Sciatic nerve (tissue), 2 donors: ENCODE measurements at places on chromosomes 16 and 17.

DNA sequence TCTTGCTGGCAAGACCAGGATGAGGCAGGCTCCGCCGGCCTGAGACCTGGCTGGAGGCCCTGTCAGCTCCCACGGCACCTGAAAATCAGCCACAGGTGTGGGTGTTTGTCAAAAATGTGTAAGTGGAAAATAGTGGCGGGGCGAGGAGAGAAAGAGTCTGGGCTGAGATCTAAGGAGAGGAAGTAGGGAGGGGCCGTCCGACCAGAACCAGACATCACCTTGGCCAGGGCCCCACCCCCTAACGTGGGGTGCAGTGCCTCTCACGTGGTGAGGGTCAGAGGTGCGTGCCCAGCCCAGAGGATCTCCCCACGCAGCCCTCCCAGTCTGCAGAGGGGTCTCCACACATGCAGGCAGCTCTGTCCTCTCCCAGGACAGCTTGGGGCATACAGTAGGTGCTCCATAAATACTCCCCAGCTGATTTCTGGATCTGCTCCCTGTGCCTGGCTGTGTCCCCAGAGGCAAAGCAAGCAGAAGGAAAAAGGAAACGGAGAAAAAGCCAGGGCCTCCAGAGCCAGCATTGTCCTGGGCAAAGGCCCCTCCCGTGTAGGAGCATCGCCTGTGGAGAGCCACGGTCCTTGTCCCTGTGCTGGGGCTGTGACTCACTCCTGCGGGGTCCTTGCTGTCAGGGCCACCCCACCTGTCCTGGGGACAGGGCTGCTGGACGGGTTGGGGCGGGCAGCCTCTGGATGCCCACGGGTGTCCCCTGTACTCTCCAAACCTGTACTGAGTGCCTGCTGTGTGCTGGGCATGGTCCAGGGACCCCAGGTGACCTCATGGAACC is 16.7 kb downstream of the ZFPM1 start:
- no peak for DNase-seq

DNA sequence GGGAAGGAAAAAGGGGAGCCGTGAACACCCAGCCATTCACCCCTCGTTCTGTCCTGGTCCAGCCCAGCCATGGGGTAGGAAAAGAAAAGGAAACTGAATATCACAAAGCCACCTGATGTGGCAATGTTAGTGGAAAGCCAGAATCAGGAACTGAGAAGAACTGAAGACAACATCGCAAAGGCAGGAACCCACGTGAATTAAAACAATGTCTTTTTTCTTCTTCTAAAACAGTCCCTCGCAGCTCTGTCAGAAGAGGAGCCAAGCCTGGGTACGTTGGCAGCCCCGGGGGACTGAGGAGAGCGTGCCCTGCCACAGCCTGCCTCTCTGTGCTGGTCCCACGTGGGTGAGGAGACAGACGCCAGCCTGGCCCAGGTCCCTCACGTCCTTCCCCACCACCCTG is 55.0 kb downstream of the ZNF423 start:
- DNase-seq, result no peak

DNA sequence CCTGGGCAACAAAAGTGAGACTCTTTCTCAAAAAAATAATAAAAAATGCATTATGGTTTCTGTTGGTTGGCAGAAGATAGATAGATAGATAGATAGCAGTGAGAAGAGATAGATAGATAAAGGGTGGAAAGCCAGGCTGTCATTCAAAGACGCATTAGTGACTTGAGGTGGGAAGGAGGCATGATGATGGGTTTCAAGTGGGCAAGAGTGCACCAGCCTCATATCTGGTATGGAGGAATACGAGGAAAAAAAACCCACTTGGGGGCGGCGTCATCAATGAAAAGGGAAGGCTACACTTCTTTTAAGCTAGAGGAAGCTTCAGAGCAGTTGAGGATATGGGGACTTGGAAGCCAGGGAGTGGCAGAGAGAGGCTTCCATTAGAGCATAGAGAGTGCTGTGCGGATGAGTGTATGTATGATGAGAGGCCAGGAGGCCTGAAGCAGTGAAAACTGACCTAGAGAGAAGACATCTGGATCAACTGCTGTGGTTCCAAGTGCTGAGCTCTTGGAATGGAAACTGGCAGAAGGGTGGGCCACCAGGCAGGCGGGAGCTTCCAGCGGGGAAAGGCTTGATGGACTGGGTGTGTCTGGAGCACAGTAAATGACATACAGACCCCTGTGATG is 31.8 kb downstream of the CEP95 start:
- DNase-seq, result no peak

DNA sequence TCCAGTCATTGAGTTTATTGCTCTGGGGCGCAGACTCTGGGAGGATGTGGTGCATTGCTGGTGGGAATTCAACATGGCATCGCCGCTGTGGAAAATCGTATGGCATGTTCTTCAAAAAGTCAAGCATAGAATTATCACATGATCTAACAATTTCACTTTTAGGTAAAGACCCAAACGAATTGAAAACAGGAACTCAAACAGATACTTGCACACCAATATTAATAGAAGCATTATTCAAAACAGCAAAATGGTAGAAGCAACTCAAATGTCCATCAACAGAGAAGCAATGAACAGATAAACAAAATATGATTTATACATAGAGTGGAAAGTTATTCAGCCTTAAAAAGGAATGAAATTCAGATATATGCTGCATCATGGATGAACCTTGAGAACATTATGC is 15.9 kb downstream of the PIK3R6 start:
- peak; percentile 30 for DNase-seq

DNA sequence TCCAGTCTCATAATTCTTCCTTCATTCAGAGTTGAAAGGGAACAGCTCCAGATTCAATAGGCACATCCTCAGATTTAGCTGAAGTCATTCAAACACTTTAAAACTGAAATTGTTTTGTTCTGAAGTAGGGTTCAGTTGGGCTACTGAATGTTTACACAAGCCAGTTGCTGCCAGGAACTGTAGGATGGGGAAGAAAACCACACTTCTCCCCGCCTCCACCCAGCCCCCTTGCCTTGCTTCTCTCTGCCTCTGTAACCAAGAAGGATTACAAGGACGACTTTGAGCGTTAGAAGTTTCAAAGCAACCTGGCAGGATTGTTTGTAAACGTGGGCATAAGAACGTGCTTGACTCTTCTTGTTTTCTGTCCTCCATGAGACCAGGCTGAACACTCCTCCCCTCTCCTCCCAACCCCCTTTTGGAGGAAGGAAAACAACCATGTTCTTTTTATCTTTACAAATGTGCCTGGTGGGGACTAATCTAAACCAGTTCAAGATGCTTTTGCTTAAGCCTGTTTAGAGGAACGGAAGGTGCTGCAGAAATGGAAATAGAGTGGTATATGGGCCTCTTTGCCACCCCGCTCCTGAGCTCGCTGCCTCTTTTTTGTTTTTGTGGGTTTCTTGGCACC is 287.9 kb downstream of the FTO start:
- DNase-seq, result no peak

- DNase-seq, result no peak
Measured at GRCh38 chr16:86343796-86344585, 166.3 kb upstream of the FOXF1 start.

- DNase-seq, result no peak
Measured at GRCh38 chr17:62206550-62206949, 141.5 kb upstream of the MED13 start.

DNA sequence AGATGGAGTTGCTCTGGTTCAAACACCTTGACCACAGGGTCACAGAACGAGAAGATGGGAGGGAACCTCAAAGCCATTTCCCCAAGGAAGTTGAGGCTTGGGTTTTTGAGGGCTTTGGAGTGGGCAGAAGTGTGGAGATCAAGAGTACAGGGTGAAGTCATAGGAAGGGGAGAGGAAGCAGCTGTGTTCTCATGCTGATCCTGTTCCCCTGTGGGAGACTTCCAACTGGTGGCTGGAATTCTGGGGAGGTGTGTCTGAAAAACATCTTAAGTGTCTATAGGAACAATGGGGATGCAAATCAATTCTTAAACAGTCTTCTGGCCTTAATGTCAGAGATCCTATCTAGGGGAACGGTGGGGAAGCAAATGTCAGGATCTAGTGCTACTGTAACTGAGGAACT is 38.8 kb upstream of the HSBP1 start:
- no peak for DNase-seq
